ENCODE measurements at places on chromosomes 1 and 21.
A peak's percentile ranks its signal among the peaks of the same experiment; 100 is the strongest.

DNA sequence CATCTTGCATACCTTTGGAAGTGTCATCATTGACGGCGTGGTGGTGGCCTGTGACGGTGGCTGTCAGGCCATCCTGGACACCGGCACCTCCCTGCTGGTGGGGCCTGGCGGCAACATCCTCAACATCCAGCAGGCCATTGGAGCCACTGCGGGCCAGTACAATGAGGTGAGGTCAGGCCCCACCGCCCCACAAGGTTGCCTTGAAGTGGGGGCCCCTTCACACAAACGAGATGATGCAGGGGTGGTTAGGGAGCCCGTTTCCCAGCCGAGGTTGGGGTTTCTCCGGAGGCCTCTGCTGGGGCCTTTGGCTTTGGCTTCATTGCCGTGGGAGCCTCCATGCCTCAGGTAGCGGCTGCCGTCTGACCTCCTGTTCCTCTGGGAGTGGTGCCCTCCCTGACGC is 29.6 kb downstream of the KCNA10 start:
- DNase-seq: no peak

DNA sequence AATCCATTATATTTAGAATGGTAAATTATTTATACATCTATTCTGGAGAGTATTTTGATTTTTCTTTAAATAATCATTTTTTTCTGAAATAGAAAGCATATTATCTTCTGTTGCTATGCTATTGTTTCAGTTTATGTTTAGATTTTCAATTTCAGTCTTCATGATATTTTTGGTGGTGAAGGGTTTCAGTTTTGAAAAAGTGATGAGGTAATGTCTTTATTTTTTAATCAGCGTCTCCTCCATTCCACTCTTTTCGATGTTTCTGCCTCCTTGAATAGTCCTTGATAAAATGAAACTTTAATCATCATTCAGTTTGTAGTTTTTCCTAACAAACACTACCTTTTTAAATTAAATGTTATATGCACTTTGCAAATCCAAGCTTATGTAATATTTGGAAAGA is 428.6 kb downstream of the PTPRC start:
- DNase-seq: no peak

DNA sequence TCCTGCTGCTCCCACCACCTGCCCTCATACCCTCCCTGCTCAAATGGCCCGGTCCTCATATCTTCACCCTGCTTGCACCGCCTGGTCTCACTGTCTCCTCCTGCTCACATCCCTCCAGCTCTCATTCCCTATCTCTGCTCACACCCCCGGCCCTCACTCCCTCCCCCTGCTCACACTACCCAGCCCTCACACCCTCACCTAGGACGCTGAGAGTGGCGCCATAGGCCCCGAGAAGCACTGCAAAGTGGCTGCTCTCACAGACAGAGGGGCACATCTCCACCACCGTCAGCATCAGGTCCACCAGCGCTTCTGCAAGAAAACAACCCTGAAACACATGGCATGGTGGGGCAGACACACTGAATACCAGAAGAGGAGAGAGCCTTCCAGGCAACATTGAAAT is 38.6 kb downstream of the MRAP start:
- no peak for DNase-seq

GRCh38 chr1:187185389-187185788 is 356.6 kb downstream of the PLA2G4A start:
- no peak for DNase-seq

GRCh38 chr1:111571987-111572386 is 47.6 kb upstream of the RAP1A start:
- DNase-seq: no peak

DNA sequence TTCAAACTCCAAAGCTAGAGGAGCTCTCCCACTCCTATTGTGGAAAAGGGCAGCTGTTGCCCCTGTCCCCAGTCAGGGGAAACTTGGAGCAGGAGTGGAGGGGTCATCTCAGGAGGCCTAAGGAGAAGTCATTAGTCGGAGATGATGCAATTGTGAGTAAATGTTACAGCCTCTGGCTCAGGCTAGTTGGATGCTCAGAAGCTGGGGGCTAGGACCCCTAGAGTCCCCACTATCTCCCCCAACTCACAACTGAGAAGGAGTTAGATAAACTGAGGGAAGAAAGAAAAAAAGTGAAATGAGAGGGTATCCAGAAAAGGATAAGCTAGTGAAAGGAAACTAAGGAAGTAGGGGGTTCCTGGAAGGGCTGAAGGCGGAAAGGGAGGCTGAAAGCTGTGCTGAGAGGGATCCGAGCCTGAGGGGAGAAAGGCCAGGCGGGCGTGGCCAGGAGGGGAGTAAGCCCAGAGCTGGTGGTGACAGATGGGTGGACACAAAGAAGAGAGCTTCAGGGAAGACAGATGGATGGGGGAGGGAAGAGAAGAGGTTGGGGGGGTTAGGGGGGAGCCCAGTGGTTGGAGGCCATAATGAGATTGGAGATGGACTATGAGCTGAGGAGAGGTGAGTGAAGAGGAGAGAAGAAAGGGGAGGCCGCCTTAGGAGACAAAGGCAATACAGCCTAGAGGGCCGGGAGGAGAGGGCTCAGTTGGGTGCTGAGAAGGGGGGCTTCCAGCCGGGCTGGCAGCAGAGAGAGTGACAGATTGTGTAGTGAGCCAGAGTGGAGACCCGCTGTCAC is 4.5 kb upstream of the NHLH1 start:
- DNase-seq: no peak

GRCh38 chr1:157162345-157162744 is 24.1 kb upstream of the ETV3 start:
- no peak for DNase-seq

DNA sequence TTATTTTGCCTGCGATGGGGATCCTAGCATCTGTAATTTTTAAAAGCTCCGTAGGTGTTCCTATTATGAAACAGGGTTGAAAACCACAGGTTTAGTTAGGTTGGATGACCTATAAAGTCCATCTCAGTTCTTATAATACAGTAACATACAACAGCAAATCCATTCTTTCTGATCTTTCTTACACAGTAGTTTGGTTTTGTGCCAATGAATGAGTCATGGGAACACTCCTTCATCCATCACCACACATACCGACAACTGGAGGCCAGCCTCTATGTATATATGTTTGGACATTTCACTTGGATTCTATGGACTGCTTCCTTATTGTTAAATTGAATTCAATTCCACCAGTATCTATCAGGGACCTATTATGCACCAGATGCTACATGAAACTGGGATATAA is 118.4 kb upstream of the L1TD1 start:
- no peak for DNase-seq

DNA sequence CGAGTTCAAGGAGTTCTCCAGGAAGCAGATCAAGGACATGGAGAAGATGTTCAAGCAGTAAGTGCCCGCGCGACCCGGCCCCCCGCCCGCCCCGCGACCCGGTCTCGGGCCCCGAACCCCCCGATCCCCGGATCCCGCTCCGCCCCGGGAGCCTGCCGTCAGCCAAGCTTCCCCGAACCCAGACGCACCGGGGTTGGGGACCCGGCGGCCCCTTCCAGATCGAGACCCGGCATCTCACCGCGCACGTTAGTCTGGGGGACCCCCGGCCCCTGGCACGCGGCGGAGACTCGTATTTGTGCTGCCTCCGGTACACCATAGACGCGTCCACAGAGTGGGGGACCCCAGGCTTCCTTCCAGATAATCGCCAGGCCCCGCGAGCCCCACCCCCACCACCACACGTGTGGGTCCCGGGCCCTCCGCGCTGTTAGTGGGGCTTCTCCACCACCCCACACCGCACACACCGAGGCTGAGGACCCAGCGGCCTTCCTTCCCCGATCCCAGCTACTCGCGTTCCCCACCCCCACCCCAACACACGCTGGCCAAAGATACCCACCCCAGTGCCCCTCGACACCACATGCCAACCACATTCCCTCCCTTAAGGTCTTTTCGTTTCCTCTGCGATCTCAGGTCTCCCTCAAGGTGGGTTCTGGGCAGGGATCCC is 665 bp downstream of the EFHD2 start:
- DNase-seq: peak; percentile 46

GRCh38 chr1:37767488-37767887 is 2.6 kb upstream of the EPHA10 start:
- DNase-seq: no peak

DNA sequence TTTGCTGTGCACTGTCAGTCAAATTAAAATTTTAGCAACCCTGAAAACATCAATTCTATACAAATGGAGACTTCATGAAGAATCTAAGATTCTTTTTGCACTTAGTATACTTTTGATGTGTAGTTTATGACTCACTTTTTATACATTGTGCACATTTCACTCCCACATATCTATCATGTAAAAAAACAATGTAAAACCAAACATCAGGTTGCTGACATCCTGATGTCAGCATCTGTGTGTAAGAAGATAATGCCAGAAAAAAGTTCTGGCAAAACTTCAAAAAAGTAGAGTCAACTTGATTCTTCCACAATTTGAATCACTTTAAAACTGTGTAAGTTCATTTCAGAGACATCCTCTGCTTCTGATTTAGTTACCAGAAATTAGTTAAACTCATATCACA is 115.7 kb downstream of the CENPF start:
- DNase-seq: no peak

DNA sequence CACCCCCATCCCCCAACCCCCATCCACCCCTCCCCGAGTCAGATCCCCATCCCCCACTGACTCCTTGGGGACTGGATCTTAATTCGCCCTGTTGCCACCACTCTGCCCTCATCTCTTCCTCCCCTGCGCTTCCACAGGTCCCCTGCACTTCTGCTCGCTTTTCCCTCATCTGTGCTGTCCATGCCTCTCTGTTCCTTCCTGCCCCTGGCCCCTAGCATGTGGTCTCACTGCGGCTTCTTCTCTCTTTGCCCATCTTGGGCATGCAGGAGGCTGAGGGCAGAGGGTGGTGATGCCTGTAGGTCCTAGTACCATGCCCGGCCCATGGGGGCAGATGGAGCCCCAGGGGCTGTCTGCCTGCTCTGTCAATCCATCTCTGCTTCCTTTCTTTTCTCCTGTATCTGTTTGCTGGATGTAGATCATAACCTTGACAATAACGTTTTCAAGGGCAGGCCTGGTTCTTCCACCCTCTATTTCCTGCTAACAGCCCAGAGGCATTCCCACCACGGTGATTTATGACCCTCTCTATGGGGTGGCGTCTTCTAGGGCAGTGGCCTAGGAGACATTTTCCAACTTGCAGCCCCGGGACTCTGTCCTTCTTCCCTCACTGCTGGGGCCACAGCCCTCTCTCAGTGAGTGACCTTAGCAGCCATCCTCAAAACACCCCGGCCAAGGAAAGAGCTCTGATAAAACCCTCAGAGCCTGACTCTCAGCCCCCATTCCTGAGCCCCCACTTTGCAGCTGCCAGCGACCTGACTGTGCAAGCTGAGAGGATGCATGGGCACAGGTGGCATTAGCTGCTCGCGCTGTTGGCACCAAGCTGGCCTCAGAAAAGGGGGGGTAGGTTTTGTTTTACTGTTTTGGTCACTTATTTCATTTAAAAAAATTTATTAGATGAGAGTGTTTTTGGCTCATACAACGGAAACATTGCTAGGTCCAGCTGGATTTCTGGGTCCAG is 33.9 kb downstream of the TMEM51 start:
- no peak for DNase-seq

GRCh38 chr1:205569411-205570172 is 62.2 kb downstream of the ELK4 start:
- no peak for DNase-seq

- DNase-seq: no peak
Observed at GRCh38 chr1:213281640-213282301, 230.7 kb downstream of the RPS6KC1 start.

GRCh38 chr1:168861421-168862004 is 132.5 kb upstream of the DPT start:
- DNase-seq: no peak

DNA sequence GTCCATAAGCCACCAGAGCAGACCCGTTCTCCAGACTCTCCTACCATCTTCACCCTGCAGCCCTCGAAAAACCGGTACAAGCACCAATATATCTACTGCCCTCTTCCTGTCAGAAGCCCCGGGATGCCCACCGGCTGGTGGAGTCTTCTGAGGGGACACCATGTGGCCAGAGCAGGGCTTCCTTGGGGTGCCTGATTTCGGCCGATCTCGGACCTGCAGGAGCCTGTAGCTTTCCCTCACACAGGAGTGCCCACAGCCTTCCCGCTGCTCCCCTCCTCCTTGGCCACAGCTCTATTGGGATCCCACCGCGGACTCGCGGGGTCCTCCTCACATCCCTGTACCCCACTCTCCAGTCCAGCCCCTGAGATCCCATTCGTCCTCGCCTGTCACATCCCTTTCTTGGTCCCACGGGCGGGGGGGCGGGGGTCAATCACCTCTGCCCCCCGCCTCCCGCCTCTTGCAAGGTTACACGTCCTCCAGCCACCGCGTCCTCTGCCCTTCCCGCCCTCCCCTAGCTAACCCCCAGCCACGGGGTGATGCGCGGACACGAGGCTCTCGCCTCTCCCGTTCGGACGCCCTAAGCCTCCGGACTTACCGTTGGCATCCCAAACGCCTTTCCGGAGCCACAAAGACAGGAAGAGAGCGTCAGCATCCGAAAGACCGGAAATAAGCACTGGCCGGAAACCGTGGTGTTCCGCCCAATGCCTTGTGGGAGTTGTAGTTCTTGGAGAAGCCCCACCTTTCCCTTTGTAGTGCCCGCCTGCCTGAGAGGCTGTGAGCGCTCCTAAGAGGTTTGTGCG is at the start of gene SSR2:
TSS of gene SSR2 (minus strand) at position 659 of the 800 bp plus-strand sequence. CDS start 784 bp downstream, outside the sequence.
- peak; percentile 87 for DNase-seq

DNA sequence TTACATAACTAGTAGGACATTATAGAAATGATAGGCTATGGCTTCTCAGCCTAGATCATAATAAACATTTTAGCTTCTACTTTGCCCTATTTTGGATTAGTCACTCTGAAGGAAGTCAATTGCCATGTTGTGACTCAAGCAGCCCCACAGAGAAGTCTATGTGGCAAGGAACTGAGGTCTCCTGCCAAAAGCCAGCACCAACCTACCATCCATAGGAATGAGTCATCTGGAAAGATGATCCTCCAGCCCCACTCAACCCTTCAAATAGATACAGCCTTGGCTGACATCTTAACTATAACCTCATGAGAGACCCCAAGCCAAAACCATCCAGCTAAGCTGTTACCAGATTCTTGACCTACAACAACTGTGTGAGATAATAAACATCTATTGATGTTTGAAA is 76.3 kb upstream of the BEND5 start:
- DNase-seq: no peak

- no peak for DNase-seq
Observed at GRCh38 chr1:70930062-70930461, 117.6 kb downstream of the PTGER3 start.

DNA sequence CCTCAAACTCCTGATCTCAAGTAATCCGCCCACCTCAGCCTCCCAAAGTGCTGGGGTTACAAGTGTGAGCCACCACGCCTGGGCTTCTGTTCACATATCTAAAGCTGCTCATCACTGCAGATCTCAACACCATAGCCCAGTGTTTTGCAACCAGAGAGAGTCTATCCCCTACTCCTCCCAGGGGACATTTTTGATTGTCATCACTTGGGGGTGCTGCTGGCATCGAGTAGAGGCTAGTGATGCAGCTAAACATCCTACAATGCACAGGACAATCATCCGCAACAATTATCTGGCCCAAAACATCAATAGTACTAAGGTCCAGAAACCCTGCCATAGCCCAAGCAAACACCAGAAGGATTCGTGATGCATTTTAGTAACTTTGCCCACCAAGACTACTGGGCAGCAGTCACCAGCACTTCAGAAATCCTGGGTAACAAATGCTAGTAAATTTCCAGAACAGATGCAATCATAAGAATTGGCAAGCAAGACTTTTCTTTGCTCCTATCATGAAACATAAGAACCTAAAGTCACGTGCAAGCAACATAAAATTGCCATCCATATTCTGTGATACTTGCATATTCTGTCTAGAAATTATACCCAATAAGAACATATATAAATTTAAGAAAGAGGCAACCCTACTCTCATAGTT is 159.2 kb downstream of the APP start:
- DNase-seq: no peak

GRCh38 chr1:83905315-83905907 is 93.5 kb downstream of the TTLL7 start:
- DNase-seq: no peak
